A549 treated with CpdA at 1 μM for 4 hours (cell line): ENCODE measurements at places on chromosomes 13 and 19. TPM values are rescaled to one million over a fixed set of nuclear protein-coding genes. Genes with fewer than 3 reads are reported as not detected.

The CDC16 gene
- 36.5 to 44.2 TPM (median 38.8 TPM) in 5 replicates for total RNA-seq

The F7 gene
- total RNA-seq: 0.06 to 0.14 TPM (median 0.10 TPM) in 4 of 5 replicates, not detected in the other

The ELAVL1 gene
- 63.6 to 72.8 TPM (median 72.2 TPM) in 5 replicates for total RNA-seq

The SYDE1 gene
- 13.0 to 17.7 TPM (median 13.8 TPM) in 5 replicates for total RNA-seq

The LGALS14 gene
- total RNA-seq: not detected in 5 replicates

The ZNF90 gene
- not detected in 5 replicates for total RNA-seq

The PRODH2 gene
- 0.17 to 0.50 TPM (median 0.25 TPM) in 5 replicates for total RNA-seq

The PSG2 gene
- total RNA-seq: not detected in 5 replicates

The DIS3 gene
- 18.0 to 23.2 TPM (median 20.0 TPM) in 5 replicates for total RNA-seq

The KLK10 gene
- 0.19 to 0.34 TPM (median 0.32 TPM) in 5 replicates for total RNA-seq

The PPFIA3 gene
- total RNA-seq: 5.7 to 9.0 TPM (median 8.0 TPM) in 5 replicates

The RASGRP4 gene
- total RNA-seq: 0.06 to 0.20 TPM (median 0.07 TPM) in 3 of 5 replicates, not detected in the others

The IFNL1 gene
- 0.06 to 0.23 TPM in 2 of 5 replicates, not detected in the others for total RNA-seq

The ADGRE1 gene
- 4.1 to 6.5 TPM (median 5.8 TPM) in 5 replicates for total RNA-seq

The CCDC159 gene
- total RNA-seq: 4.3 to 5.6 TPM (median 5.5 TPM) in 5 replicates

The KLK6 gene
- total RNA-seq: 0.21 to 0.82 TPM (median 0.33 TPM) in 4 of 5 replicates, not detected in the other

The POU2F2 gene
- 0.27 to 0.55 TPM (median 0.48 TPM) in 5 replicates for total RNA-seq

The DHRS12 gene
- total RNA-seq: 3.2 to 5.7 TPM (median 4.3 TPM) in 5 replicates

The PGLYRP2 gene
- total RNA-seq: not detected in 5 replicates
